Stimulated activated CD4-positive, alpha-beta T cell treated with anti-CD3 and anti-CD28 coated beads, Interleukin-1b, Interleukin-23, amount 100 ng/mL, for 24 hours (primary cell): ENCODE measurements at places on chromosomes 13 and 19.

DNA sequence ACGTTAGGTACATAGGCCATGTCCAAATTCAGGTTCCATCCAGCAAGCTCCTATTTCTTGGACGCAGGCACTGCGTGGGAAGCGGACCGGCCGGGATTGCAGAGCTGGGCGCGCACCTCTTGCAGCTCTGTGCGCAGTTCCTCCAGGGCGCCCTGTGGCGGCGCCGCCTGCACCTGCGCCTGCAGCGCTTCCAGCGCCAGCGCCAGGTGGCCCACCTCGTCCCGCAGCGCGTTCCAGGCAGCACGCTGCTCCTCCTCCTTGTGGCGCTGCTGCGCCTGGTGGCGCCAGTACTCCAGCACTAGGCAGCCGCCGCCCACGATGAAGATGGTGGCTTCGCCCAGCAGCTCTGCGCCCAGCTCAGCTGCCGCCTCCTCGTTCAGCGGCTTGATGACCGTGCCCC is 31.1 kb downstream of the OPA3 start:
- no peak for DNase-seq

- no peak for DNase-seq
Observed at GRCh38 chr13:48496271-48497161, 36.4 kb downstream of the RCBTB2 start.

DNA sequence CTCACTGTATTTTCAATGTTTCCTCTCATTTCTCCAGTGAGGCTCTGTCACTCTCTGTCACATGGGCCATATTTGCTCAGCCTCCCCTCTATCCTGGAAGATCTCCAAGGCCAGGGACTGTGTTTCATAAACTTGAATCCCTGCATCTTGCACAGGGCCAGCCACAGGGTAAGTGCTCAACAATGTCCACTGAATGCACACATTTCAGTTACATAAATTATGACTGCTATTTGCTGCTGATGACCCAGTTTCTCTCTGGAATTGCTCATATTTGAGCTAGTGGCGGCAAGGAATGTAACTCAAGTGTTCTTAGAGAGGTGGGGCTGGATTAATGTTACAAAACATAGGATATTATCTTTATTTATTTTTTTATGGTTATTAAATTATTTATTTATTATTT is 6.1 kb downstream of the CLC start:
- no peak for DNase-seq

GRCh38 chr13:99366075-99366987 is 59.1 kb upstream of the GPR183 start:
- no peak for DNase-seq

GRCh38 chr13:83215627-83216026 is 666.6 kb downstream of the SLITRK1 start:
- DNase-seq: no peak
